Smooth muscle cell of the pulmonary artery (primary cell): ENCODE measurements at places on chromosomes 12 and 14. TPM values are rescaled to one million over a fixed set of nuclear protein-coding genes. Genes with fewer than 3 reads are reported as not detected.

GPR162 gene
- total RNA-seq = 2.7 and 6.6 TPM in 2 replicates

TSPAN19 gene
- not detected in 2 replicates for total RNA-seq

INHBE gene
- total RNA-seq = 2.0 and 2.1 TPM in 2 replicates

SYT1 gene
- total RNA-seq = 2.0 and 25.2 TPM in 2 replicates

ADCY4 gene
- 3.3 and 4.9 TPM in 2 replicates for total RNA-seq

HAL gene
- total RNA-seq = 1.2 TPM in 1 of 2 replicates, not detected in the other

LUM gene
- total RNA-seq = 115 and 562 TPM in 2 replicates

GPR135 gene
- 4.9 and 5.0 TPM in 2 replicates for total RNA-seq

PLEKHD1 gene
- total RNA-seq = under 0.01 and 0.07 TPM in 2 replicates

HPD gene
- 0.46 and 1.4 TPM in 2 replicates for total RNA-seq

ERBB3 gene
- total RNA-seq = 0.10 and 0.52 TPM in 2 replicates

FOXG1 gene
- 0.76 and 1.6 TPM in 2 replicates for total RNA-seq

PYGL gene
- total RNA-seq = 78.3 and 91.4 TPM in 2 replicates

EXOC3L4 gene
- total RNA-seq = 0.39 TPM in 1 of 2 replicates, not detected in the other

CLEC7A gene
- total RNA-seq = not detected in 2 replicates

SIX1 gene
- total RNA-seq = 4.6 and 5.4 TPM in 2 replicates

IL22 gene
- total RNA-seq = not detected in 2 replicates

CMA1 gene
- total RNA-seq = not detected in 2 replicates

RTL1 gene
- total RNA-seq = not detected in 2 replicates

LAG3 gene
- not detected in 2 replicates for total RNA-seq

CLEC14A gene
- total RNA-seq = 0.33 and 0.69 TPM in 2 replicates

RIPK3 gene
- total RNA-seq = 0.26 TPM in 1 of 2 replicates, not detected in the other

BEST3 gene
- not detected in 2 replicates for total RNA-seq

NGB gene
- total RNA-seq = not detected in 2 replicates

GPR68 gene
- total RNA-seq = 1.4 and 10.6 TPM in 2 replicates

BHLHE41 gene
- 5.3 and 6.1 TPM in 2 replicates for total RNA-seq

LRP1-AS gene
- total RNA-seq = 0.20 TPM in 1 of 2 replicates, not detected in the other

A2ML1 gene
- total RNA-seq = 0.07 TPM in 1 of 2 replicates, not detected in the other

CNPY2 gene
- 58.6 and 100 TPM in 2 replicates for total RNA-seq

TAS2R7 gene
- not detected in 2 replicates for total RNA-seq

SYNDIG1L gene
- total RNA-seq = under 0.01 TPM in 1 of 2 replicates, not detected in the other

PLEKHG7 gene
- not detected in 2 replicates for total RNA-seq

RNASE7 gene
- not detected in 2 replicates for total RNA-seq

SLC15A4 gene
- 60.9 and 63.6 TPM in 2 replicates for total RNA-seq

USP15 gene
- 42.4 and 49.0 TPM in 2 replicates for total RNA-seq

PRR4 gene
- 0.73 and 1.2 TPM in 2 replicates for total RNA-seq

PRPH gene
- 0.33 and 1.9 TPM in 2 replicates for total RNA-seq
